ENCODE measurements at places on chromosomes 5 and 9.

DNA sequence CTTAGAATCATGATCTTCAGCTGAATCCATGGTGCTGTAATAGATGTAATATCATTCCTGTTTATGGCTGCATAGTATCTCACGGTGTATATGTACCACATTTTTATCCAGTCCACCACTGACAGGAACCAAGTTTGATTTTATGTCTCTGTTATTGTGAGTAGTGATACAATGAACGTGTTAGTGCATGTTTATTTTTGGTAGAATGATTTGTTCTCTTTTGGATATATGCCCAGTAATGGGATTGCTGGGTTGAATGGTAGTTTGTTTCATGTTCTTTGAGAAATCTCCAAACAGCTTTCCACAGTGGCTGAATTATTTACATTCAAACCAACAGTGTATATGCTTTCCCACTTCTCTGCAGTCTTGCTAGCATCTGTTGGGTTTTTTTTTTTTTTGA lies 175.1 kb upstream of the CDH10 start:
- DNase-seq, result no peak

DNA sequence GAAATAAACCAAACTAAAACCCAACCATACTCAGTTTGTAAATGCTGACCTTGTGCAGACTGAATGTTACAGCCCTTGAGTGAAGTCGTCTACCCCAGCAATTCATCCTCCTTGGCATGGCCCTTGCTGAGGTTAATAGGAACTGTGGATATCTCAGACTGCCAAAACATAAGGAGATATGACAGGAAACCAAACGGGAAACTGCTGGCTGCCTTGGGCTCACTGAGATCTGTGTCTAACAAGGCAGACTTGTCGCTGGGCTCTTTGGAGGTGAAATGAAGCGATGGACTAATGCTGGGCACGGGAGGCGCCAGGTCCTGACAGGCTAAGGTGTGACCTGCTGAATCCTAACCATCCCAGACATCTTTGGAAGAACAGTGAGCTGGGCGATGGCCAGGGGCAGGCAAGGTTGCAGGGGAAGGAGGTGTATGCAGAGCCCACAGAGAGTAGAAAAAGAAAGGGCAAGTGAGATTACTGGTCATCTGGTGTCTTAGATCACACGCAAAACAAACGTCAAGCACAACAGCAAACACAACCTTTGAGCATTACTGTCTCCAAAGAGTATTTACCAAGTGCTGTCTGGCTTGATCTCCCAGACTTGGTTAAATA lies 44.6 kb upstream of the ALDH1A1 start:
- DNase-seq, result no peak

DNA sequence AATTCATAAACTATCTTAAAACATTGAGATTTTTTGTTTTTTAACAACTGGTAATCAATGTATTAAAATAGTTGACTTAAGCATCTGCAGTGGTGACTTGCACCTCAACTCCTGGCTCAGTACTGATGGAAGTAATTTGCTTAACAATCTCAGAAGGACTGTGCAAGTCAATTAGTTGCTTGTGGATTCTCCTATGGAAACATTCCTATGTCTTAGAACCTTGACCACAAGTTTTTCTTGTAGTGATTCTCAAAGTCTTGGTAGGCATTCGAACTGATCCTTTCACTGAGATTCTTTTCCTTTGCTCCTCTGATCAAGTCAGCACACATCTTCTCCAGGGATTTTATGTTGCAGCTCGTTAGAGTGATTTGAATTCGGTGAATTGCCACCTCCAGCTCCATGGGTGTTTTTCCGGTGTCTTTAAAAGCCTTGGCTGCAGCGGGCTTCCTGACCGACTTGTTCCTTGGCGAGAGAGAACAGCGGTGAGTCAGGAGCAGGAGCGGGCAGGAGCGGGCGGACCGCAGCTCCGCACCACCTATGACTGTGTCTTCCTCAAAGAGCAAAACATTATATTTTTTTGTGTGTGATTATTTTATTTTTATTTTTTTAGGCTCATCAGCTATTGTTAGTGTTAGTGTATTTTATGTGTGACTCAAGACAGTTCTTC lies 21.1 kb downstream of the HMGXB3 start:
- no peak for DNase-seq

DNA sequence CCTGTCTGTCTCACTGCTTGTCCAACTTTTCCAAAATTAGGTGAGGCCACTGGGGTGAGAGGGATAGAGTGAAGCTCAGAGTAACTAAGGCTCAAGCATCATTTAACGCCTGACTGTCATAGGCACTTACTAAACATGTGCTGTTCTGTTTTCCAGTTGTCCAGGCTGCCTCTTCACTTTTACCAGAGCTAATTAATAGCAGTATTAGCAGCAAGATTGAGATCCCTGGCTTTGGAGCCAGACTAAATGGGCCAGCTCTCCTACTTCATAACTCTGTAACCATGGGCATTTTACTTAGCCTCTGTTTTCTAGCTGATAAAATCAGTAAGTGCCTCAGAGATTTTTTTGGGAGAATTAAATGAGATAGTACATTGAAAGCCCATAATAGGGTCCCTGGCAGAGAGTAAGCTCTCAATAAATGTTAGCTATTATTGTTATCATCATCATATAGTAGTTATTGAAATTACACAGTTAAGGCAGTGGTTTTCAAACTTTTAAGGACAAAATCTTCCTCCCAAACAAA lies 146.2 kb upstream of the LHFPL2 start:
- no peak for DNase-seq
